ENCODE measurements at places on chromosomes 7 and 10.

DNA sequence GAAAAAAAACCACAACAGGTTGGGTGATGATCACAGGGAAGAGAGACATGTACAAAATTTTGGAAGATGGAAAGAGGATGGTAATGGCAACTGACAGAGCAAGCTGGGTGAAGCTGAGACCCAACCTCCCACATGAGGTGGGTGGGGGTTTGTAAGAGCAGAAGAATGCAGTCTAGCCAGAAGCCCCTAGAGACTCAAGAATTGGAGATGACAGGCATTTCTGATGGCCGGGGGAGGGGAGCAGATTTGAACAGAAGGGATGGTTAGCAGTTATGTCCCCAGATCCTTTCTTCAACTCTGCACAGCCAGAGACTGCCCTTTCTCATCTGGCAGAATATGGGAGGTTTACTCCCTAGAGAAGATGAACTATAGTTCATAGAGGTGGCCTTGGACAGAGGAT is 208.0 kb downstream of the GALNT17 start:
- DNase-seq: no peak

- no peak for DNase-seq
Measured at GRCh38 chr10:104274762-104275721, 6.1 kb downstream of the GSTO2 start.

- DNase-seq: no peak
Measured at GRCh38 chr7:34385384-34385783, 272.6 kb upstream of the NPSR1 start.

DNA sequence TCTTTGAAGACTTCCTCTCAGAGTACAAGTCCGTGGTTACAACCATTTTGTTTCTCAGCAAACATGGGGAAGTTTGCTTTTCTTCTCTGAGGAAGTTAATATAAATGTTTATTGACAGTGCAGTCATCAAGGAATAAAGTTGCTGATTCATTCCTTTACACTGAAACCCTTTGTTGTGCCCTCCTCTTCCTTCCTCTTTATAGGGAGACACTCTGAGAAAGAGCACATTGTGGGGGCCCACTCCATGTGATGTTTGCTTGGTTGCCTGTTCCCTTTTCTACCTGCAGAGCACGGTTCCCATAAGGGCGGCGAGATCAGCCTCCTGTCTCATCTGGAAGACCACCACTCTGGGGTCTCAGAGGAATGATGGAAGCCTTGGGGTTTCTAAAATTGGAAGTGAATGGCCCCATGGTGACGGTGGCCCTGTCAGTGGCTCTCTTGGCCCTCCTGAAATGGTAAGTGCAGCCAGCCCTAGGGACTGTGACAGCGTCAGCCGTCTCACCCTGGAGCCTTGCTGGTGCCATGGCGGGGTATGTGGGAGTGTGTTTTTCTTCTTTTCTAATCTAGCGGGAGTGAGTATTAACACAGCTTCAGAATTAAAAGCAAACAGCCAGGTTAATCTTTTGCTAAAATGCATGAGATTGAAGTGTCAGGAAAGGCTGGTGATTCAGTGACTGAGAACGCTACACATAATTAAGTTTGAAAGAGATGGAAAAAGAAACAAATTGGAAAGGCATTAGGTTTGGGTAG is at the start of gene TBXAS1:
Gene TBXAS1, plus strand, starts transcription at position 240 of the 750 bp plus-strand sequence. Its CDS starts 127 bp downstream, at position 367.
- DNase-seq: no peak

- no peak for DNase-seq
Measured at GRCh38 chr7:111101856-111102646, 11.1 kb downstream of the LRRN3 start.

DNA sequence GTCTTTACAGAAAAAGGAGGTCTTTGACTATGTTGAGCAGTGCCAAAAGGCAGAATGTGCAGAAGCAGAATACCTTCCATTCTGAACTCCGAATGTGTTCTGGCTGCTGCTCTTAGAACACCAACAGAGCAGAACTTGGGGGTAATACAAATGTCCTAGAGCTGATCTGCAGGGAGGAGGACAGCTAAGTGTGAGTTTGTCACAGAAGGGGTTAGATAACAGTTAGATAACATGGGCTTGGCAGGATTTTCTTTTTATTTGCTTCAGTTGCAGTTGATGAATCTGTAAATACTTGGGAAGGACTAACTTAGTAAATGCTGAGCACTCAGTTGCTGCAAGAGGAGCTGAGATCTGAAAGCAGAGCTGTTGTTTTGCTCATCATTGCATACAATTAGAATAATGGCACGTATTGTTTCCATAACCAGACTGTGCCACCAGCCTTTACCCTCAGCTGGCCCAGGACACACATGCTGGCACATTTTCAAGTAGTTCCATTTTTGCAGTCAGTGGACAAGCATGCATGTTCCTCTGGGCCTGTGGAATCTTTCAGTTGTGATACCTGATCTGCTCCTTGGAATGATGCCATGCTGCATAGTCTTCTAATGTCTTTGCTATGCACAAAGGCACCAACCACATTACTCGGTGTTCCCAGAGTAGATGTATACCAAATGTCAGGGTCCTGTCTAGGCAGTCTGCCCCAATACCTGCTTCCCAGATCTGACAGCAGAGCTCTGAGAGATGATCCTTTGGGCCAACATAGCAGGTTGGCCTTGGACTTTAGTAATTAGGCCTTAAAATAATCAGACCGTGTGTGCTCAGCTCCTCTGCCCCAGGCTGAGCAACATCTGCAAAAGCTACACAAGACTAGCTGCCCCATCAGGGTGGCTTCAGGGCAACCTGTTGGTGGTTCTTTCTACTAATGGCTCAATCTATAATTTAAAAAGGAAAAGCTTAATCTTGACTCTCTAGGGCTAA is 55.7 kb downstream of the GSDME start:
- DNase-seq: no peak

DNA sequence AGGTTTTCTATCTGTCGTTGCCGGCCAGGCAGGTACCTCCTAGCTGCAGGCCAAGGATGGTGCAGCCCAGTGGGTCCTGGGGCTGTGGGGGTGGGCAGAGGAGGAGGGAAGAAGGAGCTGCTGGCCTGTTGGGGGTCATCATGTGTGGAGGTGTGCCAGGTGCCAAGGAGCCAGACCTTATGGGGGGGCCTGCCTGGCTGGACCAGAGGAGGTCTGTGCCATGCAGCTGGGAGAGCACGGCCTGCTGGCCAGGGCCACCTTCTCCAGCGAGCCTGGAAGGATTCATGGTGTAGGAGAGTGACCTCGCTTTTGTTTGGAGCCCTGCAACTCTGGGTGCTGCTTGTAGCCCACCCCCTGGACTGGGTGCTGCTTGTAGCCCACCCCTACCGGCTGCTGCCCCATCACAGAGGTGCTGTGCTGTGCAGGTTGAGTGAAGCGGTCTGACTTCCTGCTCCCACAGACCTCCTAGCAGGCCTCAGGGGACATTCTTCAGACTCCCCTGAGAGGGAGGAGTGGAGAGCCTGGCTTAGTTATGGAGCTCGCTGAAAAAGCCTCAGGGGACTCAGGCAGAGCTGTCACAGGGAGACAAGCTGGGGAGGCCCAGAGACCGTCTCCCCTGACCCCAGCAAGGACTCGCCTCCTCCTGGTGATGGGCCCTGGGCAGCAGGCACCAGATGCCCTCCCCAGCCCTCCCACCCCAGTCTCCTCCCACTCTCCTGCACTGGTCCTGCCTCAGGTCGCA is 67.7 kb upstream of the AQP1 start:
- no peak for DNase-seq

- DNase-seq: no peak
Measured at GRCh38 chr7:19928247-19928646, 154.8 kb upstream of the TMEM196 start.

- no peak for DNase-seq
Measured at GRCh38 chr7:132742189-132742612, 165.9 kb upstream of the PLXNA4 start.

DNA sequence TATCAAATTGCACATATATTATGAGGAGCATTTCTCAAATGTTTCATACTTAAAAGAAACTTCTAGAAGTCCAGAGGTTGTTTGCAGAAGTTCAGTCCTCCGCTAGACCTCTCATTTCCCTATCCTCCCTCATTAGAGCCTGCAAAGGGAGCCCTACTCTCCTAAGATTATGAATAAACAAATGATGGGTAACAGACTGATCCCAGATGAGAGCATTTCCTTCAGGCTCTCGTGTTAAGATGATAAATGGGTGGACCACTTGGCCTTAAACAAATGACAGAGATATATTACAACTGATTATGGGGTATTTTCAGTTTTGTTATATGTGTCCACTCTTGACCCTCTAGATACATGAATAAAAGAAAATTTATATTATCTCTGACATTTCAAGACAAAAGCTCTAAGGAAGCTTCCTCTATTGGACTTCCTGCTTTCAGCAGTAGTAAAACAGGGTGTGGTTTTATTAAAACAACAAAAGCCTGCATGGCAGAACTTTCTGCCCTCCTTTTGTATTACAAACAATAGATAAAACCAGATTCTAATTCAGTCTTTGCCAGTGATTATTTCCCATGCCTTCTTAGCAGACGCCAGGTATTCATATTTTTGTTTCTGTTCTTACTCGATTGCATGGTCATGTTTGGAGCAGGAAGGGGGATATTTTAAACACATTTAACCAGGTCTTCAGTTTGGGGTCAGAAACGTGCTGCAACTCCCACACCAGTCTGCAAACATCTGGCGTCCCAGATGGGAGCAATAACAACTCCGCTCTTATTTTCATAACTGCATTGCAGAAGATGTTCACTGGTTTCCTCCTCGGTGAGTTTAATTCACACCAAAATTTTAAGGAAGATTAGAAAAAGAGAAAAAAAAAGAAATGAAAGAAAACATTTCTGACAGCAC is 52.4 kb upstream of the FAM204A start:
- no peak for DNase-seq

DNA sequence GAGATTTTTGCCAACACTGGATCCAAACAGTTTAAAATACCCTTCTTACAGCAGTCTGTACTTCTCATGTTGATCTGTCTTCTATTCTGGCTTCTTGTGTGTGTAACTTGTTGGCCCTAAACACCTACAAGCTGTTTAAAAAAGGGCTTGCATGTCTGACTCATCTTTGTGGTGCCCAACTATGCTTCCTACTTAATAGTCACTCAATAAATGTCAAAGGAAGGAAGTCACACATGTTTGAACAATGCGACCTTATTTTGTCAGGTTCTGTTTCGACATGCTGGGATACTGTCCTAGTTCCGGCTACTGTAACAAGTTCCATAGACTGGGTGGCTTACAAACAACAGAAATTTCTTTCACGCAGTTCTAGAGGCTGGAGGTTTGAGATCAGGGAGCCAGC is 9.4 kb upstream of the GRK5 start:
- DNase-seq: no peak

- DNase-seq: no peak
Measured at GRCh38 chr7:74657692-74658177, at the start of gene GTF2I. GTF2I (plus strand) TSS chr7:74657718; CDS start chr7:74689129, 31,411 bp downstream.

DNA sequence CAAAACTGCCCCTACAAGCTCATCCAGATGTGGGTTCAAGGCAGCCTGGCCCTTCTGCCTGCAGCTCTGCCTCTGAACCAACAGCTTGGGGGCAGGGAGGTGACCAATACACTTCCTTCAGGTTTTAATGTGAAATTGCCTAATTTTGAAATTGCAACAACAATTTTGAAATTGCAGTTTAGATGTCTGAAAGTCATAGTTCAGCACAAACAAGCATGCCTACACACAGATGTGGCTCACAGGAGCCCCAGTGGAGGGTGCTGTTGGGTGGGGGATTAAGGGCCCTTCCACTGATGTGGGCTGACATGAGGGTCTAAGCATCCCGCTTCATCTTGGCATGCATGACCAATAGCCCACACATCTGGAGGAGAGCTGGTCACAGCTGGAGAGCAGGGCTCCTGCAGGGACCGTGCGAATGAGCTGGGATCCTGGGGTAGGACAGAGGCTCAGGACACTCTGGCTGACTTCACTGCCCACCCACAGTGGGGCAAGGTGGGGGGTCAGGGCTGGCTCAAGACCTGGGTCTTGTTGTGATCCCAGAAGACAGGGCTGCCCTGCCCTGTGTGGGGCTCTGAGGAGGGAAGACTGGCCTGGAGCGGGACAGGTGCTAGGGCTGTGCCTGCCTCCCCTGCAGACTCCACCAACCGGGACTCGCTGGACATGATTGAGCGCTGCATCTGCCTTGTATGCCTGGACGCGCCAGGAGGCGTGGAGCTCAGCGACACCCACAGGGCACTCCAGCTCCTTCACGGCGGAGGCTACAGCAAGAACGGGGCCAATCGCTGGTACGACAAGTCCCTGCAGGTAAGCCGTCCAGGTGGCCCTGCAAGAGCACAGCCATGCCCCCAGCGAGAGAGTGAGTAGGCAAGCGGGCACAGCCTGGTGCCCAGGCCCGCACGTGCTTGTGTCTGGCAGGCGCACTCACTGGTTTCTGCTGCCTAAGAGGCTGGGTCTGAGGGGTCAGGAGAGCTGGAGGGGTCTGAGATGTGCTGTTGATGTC is 32.3 kb downstream of the CHAT start:
- no peak for DNase-seq
